ENCODE measurements at places on chromosomes 13 and 19.

DNA sequence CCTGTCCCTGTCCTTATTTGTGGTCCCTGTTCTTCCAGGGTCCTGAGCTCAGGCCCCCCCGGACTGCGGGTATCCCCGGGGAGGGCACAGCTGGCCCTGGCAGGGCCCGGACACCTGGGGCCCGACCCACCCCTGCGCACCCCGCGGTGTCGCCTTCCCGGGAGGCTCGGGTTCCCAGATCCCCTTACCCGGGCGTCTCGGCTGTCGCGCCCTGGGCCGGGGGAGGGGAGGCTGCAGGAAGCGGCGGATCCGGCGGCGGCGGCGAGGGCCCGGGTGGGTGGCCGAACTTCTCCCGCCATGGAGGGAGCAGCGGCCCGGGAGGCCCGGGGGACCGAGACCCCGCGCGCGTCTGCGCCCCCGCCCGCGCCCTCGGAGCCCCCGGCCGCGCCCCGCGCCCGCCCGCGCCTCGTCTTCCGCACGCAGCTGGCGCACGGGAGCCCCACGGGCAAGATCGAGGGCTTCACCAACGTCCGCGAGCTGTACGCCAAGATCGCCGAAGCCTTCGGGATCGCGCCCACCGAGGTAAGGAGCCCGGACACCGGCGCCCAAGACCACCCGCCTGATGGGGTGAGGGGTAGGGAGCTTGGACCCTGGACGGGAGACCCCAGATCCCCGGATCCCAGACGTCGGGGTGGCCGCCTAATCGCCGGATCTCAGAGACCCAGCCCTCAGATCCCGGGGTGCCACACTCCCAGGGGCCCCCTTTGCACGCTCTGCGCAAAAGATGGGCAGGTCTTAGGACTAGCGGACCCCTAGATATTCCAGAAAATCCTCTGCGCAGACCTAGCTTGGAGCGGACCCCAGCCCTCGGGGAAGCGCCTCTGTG lies at the start of gene GIPC3:
Gene GIPC3, plus strand, starts transcription at position 178 of the 826 bp plus-strand sequence. Its CDS starts 120 bp downstream, at position 298.
- DNase-seq: no peak
- no peaks in the 10 kb centered on the region for H3K27me3 ChIP-seq
- H3K27ac ChIP-seq: no peak within 1 kb of the TSS
- no peak within 1 kb of the TSS for H3K4me3 ChIP-seq

DNA sequence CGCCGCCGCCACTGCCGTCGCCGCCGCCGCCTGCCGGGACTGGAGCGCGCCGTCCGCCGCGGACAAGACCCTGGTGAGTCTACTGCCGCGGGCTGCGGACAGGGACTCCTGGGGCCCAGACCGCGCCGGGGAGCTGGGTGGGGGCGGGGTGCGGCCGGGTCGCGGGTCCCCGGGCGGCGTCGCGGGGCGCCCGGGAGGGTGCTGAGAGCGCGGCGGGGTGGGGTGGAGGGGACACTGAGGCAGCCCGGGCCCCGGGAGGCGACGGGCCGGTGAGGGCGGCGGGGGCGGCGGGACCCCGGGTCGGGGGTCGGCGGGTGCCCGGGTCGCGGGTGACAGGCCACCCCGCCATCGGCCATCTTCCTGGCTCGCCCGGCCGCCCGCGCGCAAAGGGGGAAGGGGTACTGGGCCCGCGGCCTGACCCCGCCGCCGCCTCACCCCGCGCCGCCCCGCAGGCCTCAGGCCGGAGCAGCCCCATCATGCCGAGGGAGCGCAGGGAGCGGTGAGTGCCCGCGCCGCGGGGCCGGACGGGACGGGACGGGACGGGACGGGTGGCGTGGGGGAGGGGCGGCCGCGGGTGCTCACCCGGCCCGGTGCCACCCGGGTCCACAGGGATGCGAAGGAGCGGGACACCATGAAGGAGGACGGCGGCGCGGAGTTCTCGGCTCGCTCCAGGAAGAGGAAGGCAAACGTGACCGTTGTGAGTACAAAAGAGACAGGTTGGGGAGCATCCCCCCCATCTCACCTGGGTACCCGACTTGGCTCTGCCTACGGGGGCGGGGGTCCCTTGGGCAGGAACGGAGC lies 489 bp downstream of the CCNE1 start:
- DNase-seq: peak; percentile 21
- H3K27ac ChIP-seq: peak overlapping the region; percentile 3
- H3K4me3 ChIP-seq: peak overlapping the region; percentile 77
- H3K27me3 ChIP-seq: no peaks in the 10 kb centered on the region
- H3K4me1 ChIP-seq: peaks cover 21% of the 10 kb centered on the region
- peaks cover 20% of the 10 kb centered on the region for H3K36me3 ChIP-seq

GRCh38 chr13:112755331-112755730 lies 65.5 kb downstream of the ATP11A start:
- no peak overlapping the region for H3K27ac ChIP-seq
- H3K36me3 ChIP-seq: no peaks in the 10 kb centered on the region
- peaks cover 14% of the 10 kb centered on the region for H3K4me1 ChIP-seq

GRCh38 chr13:74169676-74170075 lies 35.5 kb upstream of the KLF12 start:
- peaks cover 3% of the 10 kb centered on the region for H3K4me1 ChIP-seq
- no peak overlapping the region for H3K27ac ChIP-seq
- no peaks in the 10 kb centered on the region for H3K27me3 ChIP-seq
- DNase-seq: no peak

DNA sequence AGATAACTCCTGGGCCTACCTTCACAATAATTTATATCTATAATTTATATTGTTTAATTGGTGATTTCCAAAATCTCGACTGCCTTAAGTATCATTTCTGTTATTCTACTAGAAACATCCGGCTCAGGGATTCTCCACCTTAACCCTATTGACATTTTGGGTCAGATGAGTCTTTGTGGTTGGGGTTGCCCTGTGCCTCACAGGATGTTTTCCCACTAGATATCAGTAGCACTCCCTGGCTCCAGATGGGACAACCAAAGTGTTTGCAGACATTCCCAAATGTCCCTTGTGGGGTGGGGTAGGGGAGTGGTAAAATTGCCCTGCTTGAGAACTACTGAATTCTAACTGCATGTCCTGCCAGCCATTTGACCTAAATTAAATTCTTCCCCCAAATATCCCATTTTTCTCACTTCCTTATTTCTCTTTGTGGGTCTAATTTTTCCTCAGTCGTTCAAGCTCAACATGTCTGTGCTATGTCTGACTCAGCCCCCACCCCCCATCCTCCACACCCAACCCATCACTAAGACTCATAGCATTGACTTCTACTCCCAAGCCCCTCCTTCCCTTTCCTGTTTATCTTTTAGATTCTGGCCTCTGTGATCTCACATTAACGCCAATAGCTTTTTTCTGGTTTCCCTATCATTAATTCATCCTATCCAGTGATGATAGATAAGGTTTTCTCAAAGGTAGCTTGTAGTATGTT lies 545.1 kb downstream of the EFNB2 start:
- no peaks in the 10 kb centered on the region for H3K4me1 ChIP-seq
- no peaks in the 10 kb centered on the region for H3K27me3 ChIP-seq
- DNase-seq: no peak
- no peaks in the 10 kb centered on the region for H3K36me3 ChIP-seq
- no peak overlapping the region for H3K4me3 ChIP-seq

DNA sequence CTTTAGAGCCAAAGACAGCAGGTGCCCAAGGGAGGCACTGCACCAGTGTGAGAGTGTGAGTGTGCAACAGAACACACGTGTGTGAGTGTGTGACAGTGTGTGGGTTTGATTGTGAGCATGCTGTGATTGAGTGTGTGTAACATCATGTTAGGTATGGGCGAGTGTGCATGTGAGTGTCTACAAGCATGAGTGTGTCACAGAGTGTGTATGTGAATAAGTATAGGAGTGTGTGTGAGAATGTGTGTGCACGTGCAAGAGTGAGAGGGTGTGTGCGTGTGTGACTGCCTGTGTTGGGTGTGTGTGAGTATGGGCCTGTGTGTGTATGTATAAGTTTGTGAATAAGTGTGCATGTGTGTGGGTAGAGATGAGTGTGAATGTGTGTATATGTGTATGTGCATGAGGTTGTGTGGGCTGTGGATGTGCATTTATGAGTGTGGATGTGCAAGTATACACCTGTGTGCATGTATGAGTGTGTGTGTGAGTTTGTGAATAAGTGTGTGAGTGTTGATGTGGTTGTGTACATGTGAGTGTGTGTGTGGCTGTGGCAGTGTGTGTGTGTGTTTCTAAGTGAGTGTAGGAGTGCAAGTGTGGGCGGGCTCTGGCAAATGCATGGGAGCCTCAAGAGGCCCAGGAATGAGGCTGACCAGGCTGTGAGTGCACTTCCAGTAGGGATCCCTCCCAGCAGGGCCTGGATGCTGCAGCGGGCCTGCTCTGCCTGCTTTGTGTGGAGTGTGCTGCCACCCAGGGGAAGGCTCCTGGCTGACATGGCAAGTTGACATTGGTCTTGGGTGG lies 198.4 kb downstream of the COL4A1 start:
- no peak overlapping the region for H3K27ac ChIP-seq
- no peaks in the 10 kb centered on the region for H3K36me3 ChIP-seq
- no peak overlapping the region for H3K4me3 ChIP-seq

DNA sequence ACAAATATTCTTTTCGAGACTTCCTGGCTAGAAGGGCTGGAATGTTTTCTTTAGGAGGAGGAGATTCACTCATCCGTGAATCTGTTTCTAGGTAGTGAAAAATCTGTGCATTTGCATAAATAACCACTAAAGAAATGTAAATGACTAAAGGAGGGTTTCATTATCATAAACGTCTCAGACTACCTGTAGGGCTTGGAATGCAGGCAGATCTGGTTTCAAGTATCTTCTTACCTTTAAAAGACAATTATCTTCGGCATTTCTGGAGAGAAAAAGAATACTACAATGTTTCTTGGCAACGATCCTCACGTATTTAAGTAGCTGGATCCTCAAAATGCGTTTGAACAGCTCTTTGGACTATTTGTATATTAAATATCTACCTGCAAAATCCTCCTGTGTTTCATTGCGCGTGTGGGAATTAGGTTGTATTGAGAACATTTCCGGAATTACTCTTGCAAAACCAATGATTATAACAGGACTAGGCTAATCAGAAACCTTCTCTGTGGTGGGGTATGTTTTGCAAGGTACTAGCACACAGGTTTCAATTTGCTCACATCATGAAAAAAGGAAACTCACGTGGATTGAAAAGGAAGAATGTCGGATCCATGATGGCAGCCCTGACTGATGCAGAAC lies 291.1 kb upstream of the ARGLU1 start:
- H3K36me3 ChIP-seq: no peaks in the 10 kb centered on the region
- H3K27me3 ChIP-seq: peaks cover 10% of the 10 kb centered on the region
- no peaks in the 10 kb centered on the region for H3K4me1 ChIP-seq
- no peak overlapping the region for H3K4me3 ChIP-seq
- H3K27ac ChIP-seq: no peak overlapping the region

GRCh38 chr19:51766461-51766860 lies 5.5 kb downstream of the FPR2 start:
- no peak overlapping the region for H3K4me3 ChIP-seq
- DNase-seq: no peak
- H3K4me1 ChIP-seq: peaks cover 3% of the 10 kb centered on the region
- peaks cover 55% of the 10 kb centered on the region for H3K27me3 ChIP-seq
- no peaks in the 10 kb centered on the region for H3K36me3 ChIP-seq
- no peak overlapping the region for H3K27ac ChIP-seq

DNA sequence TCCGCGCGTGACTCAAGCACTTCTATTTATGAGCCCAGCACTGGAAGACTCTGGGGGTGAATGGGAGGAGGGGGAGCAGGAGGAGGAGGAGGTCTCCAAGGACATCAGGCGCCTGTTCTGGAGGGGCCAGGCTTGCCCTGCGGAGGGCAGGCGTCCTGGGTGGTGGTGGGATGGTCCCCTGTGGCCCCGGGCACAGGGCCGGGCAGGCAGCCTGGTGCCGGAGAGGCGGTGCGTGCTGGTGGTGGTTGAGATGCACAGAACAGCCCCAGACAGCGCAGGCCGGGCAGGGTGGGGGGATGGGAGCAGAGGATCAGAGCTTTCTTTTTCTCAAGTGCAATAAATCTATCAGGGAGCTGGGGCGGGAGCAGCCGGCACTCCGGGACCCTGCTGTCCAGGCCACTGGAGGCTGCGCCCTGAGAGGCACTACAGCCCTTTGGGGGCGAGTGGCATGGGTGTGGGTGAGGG lies 14.0 kb downstream of the NKPD1 start:
- peaks cover 5% of the 10 kb centered on the region for H3K27me3 ChIP-seq
- peaks cover 12% of the 10 kb centered on the region for H3K36me3 ChIP-seq
- no peak for DNase-seq
- no peak overlapping the region for H3K4me3 ChIP-seq

GRCh38 chr13:83183439-83184149 lies 698.7 kb downstream of the SLITRK1 start:
- no peak for DNase-seq
- no peak overlapping the region for H3K4me3 ChIP-seq
- H3K27ac ChIP-seq: no peak overlapping the region

GRCh38 chr19:56217039-56217949 lies 15.2 kb downstream of the ZSCAN5C start:
- H3K4me1 ChIP-seq: peaks cover 4% of the 10 kb centered on the region
- DNase-seq: peak; percentile 5
- peaks cover 52% of the 10 kb centered on the region for H3K27me3 ChIP-seq
- no peak overlapping the region for H3K27ac ChIP-seq
- H3K36me3 ChIP-seq: no peaks in the 10 kb centered on the region

GRCh38 chr13:45184693-45185092 lies 16.2 kb downstream of the KCTD4 start:
- no peak for DNase-seq
- H3K27me3 ChIP-seq: no peaks in the 10 kb centered on the region
- peaks cover 46% of the 10 kb centered on the region for H3K36me3 ChIP-seq
- H3K4me3 ChIP-seq: no peak overlapping the region
- H3K4me1 ChIP-seq: peaks cover 16% of the 10 kb centered on the region

- DNase-seq: no peak
- no peak overlapping the region for H3K27ac ChIP-seq
- peaks cover 12% of the 10 kb centered on the region for H3K36me3 ChIP-seq
- H3K27me3 ChIP-seq: peaks cover 18% of the 10 kb centered on the region
- H3K4me1 ChIP-seq: no peaks in the 10 kb centered on the region
These were observed 6.2 kb downstream of the CPAMD8 start for GRCh38 chr19:17020385-17020784.

- H3K4me1 ChIP-seq: no peaks in the 10 kb centered on the region
- H3K36me3 ChIP-seq: no peaks in the 10 kb centered on the region
- H3K27me3 ChIP-seq: peaks cover 9% of the 10 kb centered on the region
- no peak for DNase-seq
These were observed 30.9 kb upstream of the KCTD12 start for GRCh38 chr13:76917095-76917494.

GRCh38 chr13:31818236-31818635 lies 78.9 kb downstream of the RXFP2 start:
- no peaks in the 10 kb centered on the region for H3K4me1 ChIP-seq
- H3K36me3 ChIP-seq: peaks cover 2% of the 10 kb centered on the region
- H3K27ac ChIP-seq: no peak overlapping the region
- no peak overlapping the region for H3K4me3 ChIP-seq
- DNase-seq: no peak

DNA sequence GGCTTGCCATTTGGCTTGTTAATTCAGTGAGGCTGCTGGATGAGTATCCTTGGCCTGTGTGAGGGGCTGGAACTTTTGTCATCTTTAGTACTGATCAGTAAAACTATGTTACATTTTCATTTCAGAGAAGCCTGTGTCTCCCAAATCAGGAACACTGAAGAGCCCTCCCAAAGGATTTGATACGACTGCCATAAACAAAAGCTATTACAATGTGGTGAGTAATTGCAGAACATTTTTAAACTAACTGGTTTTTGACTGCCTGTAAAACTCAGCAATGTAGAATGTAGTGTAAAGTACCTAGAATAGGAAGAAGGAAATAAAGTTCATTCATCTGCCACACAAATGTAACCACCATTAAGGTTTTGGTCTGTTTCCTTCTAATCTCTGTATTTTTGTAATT lies 87.4 kb upstream of the TEX29 start:
- DNase-seq: no peak
- no peak overlapping the region for H3K27ac ChIP-seq
- H3K27me3 ChIP-seq: no peaks in the 10 kb centered on the region
- no peak overlapping the region for H3K4me3 ChIP-seq
